ENCODE measurements at places on chromosomes 11 and 22.

DNA sequence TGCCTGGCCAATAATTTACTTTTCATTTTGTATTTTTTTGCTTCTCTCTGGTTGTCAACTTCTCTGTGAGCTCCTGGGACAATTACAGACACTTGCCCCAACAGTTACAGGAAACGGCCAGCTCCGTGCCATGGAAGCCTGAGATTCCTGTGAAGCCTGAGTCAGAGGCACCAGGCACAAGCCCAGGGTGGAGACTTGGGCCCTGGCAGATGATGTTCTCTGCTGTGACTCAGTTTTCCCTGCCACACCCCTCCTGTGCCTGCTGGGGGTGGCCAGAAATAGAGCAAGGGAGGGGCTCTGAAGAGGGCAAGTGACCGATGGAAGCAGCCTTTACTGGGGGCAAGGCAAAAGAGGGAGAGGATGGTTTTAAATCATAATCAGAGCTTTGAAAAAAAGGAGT lies 4.9 kb downstream of the ATP5MGL start:
- peak; percentile 52 for DNase-seq

DNA sequence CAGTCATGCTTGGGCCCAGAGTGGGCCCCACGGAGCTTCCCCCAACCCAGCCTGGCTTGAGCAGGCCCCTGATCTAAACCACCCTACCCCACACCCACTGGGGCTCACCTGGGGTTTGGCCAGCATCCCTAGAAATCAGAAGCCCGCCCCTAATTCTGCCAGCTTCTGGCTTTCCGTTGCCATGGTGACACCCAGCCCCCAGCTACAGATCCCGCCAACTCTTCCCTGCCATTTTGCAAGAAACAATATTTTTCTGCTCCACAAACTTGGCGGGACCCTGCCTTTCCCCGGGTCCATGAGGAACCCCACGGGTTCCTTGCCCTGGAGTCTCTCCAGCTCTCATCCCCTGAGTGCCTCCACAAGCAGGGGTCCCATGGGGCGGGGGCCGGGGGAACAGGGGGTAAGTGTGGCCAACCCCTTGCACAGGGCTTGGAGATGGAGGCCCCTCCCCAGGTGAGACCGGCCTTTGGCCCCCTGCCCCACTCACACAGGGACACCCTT lies 90.0 kb downstream of the CDKN1C start:
- DNase-seq: no peak

GRCh38 chr11:34343686-34344085 lies 14.1 kb downstream of the ABTB2 start:
- DNase-seq: no peak

- DNase-seq: no peak
Observed at GRCh38 chr11:2766166-2766565, 66.4 kb upstream of the KCNQ1OT1 start.

DNA sequence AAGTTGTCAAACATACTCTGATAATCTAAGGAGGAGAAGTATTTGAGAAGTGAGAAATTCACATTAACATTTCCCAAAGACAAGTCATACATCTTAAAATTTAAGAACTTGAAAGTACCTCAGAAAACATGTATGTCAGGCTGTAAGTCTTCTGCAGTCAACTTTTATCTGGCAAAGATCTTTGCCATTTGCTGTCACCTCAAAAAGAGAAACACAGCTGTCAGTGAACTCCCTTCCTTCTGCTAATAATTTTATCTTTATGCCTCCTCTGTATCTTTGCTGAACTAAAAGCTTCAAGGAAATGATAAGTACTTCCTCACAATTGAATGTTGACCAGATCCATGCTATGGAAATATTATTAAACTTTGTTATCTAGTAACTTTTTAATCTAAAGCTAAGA lies 18.7 kb downstream of the TTC17 start:
- DNase-seq: no peak

- DNase-seq: no peak
Observed at GRCh38 chr11:27231530-27231929, 131.5 kb downstream of the CCDC34 start.

DNA sequence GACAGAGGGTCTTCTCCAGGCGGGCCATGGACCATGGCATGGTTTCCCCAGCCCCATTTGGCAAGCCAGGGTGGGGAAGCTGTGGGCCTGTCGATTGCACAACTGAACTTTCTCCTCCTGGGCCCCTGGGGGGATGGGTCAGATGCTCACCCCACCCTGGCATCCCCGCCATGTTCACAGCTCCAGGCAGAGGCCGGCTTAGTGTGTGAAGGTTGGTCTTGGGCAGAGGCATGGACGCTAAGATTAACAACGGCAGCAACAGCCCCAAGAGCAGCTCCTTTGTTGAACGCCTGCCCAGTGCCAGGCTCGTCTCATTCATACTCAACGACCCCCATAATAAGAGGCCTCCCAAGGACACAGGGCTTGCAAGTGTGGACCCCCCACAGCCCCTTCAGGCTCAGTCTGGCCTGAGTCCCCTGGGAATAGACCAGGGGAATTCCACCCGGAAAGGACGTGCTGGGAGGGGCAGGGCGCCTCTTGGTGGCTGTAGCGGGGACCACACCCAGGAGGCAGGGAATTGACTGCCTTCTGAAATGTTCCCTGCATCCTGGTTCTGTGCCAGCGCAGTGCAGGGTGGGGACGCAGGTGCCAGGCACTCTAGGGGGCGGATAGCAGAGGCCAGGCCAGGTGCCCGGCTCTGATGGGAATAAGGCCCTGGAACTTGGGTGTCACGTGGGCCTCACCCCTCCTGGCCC lies 8.3 kb downstream of the TSPO start:
- no peak for DNase-seq

DNA sequence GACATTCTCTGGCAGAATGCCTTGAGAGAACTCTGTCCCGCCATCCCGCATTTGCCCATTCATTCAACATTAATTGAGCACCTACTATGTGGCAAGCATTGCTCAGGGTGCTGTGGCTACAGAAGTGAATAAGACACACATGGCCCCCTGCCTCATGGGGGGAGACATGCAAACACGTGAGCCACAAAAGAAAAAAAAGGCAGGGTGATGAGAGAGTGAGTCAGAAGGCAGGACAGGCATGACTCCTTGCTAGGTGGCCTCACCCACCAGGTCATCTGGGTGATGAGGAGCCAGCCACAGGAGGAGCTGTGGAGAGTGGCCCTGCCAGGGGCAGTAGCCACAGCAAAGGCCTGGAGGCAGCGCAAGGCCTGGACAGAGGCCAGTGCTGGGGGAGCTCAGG lies 4.9 kb downstream of the CHRM4 start:
- DNase-seq: no peak

DNA sequence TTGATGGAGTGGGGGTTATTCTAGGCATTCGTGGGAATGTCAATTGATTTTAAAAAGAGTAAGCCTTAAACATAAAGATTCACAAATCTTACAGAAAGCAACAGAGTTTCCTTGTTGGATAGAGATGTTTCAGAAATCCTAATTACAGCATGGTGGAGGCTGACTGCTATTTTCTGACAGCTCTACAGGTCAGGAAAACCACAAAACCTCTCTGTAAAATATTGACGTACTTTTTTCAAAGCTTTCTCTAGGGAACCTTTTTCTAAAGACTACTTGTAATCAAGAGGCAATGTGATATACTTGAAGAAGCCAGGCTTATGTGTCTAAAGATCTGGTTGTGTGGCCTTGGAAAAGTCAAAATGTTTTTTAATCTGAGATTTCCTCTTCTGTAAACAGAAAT lies 9.1 kb upstream of the OR8B8 start:
- DNase-seq: no peak

DNA sequence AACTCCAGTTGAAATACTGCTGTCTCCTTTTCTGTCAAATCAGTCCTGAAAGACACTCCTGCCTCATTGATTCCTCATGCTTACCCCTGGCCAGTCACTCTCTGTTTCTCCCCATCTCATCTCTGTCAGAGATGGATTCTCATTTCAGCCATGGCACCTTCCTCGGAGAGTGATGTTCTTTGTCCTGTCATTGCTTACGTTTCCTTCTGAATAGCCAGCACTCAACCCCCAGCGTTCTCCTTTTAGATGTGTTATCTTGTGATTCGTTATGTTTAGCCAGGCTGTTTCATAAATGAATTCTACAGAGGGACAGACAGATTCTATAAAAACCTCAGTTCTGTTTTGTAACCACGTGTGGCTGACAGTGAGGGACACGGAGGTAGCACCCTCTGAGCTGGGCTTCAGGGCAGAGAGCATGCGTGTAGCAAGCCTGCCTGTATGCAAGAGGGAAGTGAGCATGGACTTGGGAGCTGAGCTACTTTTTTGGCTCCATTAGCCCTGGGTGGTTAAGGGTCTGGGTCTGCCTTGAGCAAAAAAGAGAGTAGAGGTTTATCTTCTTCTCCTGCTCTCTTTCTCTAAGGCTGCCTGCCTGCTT lies 354.6 kb downstream of the DDX10 start:
- DNase-seq: no peak

DNA sequence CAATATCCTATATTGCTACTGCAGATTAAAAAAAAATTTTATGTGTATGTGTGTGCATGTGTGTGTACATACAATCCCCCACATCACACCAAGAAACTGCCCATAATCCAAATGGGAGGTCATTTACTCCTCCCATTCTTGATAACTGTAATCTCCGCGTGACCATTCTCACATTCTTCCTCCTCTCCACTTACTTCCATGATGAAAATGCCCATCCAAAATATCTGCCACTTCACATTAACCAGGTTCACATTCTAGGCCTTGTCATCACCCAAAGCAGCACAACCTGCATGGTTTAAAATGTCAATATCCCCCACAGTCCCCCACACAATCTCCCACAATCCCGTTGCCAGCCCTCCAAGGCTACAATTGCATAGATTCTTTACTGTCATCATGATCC lies 149.6 kb downstream of the LARGE1 start:
- no peak for DNase-seq

DNA sequence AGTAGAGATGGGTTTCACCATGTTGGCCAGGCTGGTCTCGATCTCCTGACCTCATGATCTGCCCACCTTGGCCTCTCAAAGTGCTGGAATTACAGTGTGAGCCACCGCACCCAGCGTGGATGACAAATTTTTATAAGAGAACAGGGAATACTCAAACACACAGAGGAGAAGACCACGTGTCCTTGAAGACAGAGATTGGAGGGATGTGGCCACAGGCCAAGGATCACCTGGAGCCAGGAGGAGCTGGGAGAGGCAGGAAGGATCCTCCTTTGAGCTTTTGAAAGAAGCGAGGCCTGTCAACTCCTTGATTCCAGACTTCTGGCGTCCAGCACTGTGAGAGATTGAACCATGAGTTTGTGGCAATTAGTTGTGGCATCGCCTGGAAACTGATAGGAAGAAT lies 1049.5 kb downstream of the TBC1D22A start:
- DNase-seq: no peak

DNA sequence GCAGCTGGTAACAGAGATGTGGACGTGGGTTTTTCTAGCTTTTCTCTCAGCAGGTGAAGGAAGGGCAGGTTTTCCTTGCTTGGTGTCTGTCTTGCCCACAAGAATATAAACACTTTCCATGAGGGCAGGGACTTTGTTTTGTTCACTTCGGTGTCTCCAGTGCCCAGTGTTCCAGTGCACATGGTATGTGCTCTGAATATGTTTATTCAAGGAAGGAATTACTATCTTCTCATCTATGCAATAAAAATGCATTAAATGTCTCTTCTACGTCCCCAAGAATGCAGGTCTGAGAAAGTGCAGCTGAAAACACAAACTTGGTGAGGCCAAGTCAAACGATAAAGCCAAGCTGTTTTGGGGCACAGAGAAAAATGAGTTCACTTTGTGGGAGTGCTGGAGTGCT lies 56.3 kb upstream of the PLET1 start:
- DNase-seq: no peak

- no peak for DNase-seq
Observed at GRCh38 chr11:128841461-128842072, 25.5 kb downstream of the KCNJ1 start.

GRCh38 chr22:48690583-48691317 lies 1136.9 kb downstream of the BRD1 start:
- no peak for DNase-seq

DNA sequence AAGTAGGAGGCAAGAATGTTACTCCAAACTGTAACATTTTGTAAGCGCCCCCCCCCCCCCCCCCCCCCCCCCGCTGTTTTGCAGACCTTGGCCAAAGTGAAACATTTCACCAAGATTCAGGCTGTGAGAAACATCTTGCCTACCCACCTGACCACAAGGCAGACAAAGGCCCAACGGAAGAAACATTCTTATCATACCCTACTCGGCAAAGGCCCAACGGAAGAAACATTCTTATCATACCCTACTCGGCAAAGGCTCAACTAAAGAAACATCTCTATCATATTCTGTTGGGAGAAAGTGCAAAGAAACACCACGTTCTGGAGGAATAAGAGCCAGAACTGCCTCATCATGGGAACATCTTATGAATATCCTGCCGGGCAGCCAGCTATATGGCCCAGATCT lies 117.1 kb downstream of the JRKL start:
- no peak for DNase-seq

- no peak for DNase-seq
Observed at GRCh38 chr11:97345032-97345431, 955.2 kb downstream of the JRKL start.

GRCh38 chr22:42644422-42645340 lies 4.3 kb upstream of the ATP5MGL start:
- peak; percentile 25 for DNase-seq

GRCh38 chr11:89327885-89328284 lies 150.2 kb downstream of the TYR start:
- DNase-seq: no peak

- no peak for DNase-seq
Observed at GRCh38 chr11:10390375-10390774, 64.7 kb upstream of the AMPD3 start.

DNA sequence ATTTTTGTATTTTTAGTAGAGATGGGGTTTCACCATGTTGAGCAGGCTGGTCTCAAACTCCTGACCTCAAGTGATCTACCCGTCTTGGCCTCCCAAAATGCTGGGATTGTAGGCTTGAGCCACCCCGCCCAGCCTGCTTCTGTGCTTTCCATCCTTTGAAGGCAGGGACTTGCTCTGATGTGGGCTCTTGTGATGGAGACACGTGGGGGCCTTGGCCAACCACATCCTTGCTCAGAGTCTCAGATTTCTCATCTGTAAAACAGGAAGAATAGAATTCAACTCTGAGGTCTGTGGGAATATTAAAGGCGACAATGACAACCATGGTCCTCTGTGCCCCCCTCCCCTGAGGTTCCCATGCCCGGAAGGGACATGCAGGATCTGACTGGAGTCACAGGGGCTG lies 3.8 kb upstream of the GGA1 start:
- DNase-seq: no peak
